ENCODE measurements at places on chromosomes 6 and 20.

DNA sequence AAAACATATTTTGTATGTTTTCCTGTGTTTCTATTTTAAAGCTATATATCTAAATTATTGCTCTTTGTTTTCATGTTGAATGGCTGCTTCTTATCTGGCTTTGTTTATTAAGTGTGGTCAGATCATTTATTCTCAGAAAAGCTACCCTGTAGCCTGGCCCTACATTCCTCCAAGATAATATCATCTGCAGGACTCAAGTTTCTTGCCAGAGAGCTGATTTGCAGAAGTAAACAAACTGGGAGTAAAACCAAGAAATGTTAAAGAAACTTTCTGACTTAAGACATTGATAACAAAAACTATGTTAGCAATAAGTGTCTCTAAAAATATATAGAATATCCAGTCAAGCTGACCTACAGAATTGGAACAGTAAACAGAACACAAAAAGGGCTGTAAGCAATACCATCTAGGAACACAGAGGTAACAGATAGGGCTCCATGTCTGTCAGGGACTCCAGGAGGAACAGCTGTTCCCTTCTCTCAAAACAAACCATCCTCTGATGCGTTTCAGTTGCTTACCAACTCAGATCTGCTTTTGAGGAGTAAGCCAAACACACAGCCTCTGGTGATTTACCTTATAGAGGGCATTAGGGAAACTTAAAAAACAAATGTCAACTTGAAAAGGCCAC, 17.5 kb upstream of the CEP85L start:
- DNase-seq, result no peak

- no peak for DNase-seq
Measured at GRCh38 chr6:97040355-97040860, 115.9 kb downstream of the KLHL32 start.

DNA sequence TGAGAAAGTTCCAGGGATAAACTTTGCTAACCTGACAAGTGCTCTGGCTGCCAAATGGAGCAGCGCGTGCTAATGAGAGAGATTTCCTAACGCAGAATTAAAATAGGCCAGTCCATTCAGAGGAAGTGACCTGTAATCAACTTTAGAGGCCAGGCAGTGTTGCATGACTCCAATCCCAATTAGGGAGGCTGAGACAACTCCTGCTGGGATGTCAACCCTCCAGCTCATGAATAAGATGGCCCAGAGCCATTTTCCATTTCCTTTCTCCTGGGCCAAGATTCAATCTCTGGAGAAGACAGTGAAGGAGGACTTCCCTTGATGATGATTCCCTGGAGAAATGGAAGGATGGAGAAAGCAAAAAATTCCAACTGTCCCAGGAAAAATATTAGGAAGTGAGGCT, 241.5 kb upstream of the RNF24 start:
- no peak for DNase-seq

DNA sequence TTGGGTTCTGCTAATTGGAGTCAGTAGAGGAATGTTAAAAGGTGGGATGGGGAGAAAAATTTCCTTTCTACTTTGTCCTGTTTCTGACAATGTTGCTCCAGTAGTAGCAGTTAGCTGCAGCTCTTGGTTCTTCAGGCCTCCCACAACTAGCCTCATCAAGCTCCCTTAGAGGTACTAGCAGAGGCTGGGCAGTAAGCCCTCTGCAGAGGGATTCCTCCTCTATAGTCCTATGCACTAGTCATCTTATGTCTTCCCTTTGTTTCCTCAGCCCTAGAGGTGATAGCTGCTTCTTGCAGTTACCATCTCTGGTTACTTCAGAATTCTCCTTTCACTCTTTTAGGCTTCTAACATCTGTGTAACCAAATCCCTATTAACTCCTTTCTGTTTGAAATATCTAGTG, 99.8 kb downstream of the FILIP1 start:
- DNase-seq, result no peak

- peak; percentile 48 for DNase-seq
Measured at GRCh38 chr6:134123666-134124208, 71.3 kb upstream of the SLC2A12 start.

DNA sequence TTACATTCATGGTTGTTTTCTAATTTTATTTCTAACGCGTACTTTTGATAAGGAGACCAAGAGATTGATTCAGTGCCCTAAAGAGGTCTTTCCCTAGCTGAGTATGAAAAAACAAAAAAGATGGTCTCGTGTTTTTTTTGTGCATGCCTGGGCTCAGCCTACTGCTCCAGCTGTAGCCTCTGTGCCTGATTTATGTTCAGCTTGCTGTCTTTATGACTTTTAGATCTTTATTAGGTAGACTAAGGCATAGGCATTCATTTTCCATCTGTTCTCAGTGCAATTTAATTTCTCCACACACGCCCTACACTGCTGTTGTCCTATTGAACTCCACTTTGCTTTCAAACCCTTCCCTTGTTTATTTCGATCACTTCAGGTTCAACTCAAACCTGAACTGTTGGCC, 56.5 kb downstream of the OPRM1 start:
- DNase-seq, result peak; percentile 43

GRCh38 chr6:4533576-4533975, 242.6 kb upstream of the CDYL start:
- DNase-seq, result no peak
